Astrocyte (in vitro differentiated cells and primary cell): ENCODE measurements at places on chromosomes 16 and 17.

GRCh38 chr16:53925107-53925410 lies 221.1 kb downstream of the FTO start:
- DNase-seq: no peak

GRCh38 chr16:30996324-30996984 lies 11.4 kb downstream of the HSD3B7 start:
- DNase-seq: no peak

DNA sequence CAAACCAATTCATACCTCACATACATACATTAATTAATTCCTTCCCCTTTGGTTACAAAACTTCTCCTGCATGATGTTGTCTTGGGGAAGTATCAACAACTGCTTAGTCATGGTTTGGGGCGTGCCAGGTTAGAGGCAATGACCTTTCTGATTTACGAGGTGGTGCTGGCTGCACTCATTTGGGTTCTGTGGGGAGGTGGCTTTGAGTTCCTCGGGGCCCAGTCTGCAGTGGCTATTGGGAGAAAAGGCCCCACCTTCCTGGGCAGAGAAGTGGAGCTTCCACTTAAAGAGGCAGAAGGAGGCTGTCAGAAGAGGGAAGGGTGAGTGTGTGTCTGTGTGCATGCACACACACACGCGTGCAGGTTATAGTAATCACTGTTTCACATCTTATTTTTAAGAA lies 10.2 kb upstream of the ETV4 start:
- no peak for DNase-seq

DNA sequence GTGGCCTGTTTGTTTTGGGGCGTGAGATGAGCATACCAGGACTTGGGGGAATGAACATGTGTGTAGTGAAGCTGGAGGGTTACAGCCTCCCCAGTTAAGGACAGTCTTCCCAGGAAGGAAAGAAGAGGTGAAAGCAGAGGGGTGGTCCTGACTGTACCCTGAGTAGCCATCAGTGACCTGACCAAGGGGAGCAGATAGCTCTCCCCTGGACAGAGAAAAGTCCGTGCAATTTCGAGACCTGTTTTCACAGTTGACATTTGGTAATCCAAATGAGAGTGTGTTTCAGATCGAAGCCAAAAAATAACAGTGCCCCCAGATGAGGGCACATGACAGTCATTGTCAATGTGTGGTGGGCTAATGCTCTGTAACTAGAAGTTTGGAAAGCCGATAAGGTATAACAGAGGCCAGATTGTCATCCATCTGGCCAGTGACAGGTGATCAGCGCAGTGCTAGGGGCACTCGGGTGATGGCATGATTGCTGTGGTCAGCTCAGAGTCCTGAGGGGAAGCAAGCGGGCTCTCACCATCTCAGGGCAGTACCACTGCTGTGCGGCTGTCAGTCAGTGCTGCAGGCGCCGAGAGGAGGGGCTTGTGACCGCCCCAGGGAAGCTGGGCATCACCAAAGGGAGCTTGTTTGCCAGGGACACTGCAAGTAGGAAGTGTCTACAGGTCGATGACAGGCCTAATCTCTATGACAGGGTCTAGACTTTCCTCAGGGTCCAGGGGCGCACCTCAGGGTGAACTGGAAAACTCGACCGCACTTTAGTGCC lies 1.1 kb upstream of the NME2 start:
- DNase-seq: no peak

- no peak for DNase-seq
Measured at GRCh38 chr17:49089094-49089493, 43.5 kb upstream of the B4GALNT2 start.

GRCh38 chr16:18050777-18051176 lies 285.8 kb downstream of the NPIPA8 start:
- DNase-seq: no peak

- no peak for DNase-seq
Measured at GRCh38 chr17:15931394-15931793, 13.5 kb upstream of the ADORA2B start.

GRCh38 chr17:72732893-72733618 lies 359.4 kb downstream of the SLC39A11 start:
- DNase-seq: no peak

DNA sequence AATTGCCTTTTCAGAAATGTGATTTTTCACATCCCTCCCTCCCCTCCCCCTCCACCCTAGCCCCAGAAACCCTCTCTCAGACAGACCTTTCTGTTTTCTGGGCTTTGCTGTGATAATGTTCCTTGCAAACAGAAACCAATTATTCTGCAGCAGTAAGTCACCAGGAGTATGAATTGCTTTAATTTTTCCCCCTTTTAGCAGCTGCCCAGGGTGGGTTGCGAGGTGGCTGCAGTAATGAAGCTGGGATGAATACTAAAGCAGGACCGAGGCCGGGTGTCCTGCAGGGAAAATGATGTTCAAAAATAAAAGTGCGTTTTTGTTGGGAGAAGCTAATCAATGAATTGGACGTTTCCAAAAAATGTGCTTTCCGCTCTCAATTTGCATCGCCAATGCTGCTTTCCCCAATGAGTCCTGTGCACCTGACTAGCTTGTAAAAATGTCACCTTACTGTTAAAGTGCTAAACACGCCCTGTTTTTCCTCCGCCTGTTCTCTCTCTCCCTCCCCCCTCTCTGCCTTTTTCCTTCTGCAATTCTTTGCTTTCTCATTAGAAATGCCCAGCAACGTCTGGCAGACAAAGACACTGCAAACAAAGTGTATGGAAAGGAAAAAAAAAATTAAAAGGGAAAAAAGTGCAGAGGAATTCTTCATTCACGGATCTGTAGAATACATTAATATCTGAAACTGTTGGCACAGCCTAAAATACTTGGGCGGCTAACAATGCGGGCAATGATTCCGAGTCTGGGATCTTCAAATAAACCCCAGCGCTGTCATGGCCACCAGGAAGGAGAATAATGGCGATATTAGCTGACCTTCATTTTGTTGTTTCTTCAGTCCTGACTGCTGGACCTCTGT lies 244.1 kb downstream of the STX8 start:
- DNase-seq: peak; percentile 9

DNA sequence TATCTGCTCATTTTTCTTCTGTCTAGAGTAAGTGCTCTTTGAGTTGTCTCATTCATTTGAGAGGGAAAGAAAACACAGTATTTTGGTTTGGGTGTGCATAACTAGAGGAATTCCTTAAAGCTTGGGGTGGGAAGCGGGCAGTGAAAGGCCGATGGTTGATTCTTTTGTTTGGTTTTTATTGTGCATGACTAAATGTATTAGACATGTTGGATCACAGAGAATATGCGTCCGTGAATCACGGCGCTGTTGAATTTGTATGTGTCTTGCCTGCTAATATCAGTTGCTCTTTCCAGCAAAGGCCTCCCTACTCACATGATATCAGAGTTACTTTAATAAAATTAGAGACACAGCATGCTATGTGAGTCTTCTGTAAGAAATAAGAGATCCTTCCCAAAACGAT lies 180.0 kb downstream of the CHD9NB start:
- no peak for DNase-seq

GRCh38 chr16:86939609-86940008 lies 361.3 kb downstream of the FOXL1 start:
- DNase-seq: no peak

DNA sequence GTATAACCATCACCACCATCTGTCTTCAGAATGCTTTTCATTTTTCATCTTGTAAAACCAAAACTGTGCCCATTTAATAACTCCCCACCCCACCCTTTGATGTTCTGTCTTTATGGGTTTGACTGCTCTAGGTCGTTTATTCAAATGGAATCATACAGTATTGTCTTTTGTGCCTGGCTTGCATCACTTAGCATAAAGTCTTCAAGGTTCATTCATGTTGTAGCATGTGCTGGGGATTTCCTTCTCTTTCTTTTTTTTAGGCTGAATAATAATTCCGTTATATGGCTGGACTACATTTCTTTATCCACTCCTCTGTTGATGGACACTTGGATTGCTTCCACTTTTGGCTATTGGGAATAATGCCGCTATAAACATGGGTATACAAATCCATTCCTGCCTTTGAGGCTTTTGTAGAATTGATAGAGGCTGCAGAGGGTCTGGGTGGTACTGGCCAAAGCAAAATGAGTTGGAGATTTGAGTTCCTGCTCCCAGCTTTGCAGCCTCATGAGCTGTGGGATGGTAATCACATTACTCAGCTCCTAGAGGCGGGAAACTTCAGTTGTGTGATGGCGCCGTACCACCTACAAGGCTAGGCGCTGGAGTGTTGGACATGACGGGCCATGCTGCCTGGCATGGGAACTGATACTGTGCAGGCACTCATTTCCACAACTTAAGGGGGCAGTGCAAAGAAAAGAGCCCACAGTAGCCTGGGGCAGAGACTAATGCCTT lies 64.8 kb downstream of the CLEC16A start:
- DNase-seq: no peak

- DNase-seq: no peak
Measured at GRCh38 chr17:45451131-45451530, 18.5 kb upstream of the ARHGAP27 start.

- no peak for DNase-seq
Measured at GRCh38 chr17:63150490-63150889, 184.5 kb downstream of the TANC2 start.

DNA sequence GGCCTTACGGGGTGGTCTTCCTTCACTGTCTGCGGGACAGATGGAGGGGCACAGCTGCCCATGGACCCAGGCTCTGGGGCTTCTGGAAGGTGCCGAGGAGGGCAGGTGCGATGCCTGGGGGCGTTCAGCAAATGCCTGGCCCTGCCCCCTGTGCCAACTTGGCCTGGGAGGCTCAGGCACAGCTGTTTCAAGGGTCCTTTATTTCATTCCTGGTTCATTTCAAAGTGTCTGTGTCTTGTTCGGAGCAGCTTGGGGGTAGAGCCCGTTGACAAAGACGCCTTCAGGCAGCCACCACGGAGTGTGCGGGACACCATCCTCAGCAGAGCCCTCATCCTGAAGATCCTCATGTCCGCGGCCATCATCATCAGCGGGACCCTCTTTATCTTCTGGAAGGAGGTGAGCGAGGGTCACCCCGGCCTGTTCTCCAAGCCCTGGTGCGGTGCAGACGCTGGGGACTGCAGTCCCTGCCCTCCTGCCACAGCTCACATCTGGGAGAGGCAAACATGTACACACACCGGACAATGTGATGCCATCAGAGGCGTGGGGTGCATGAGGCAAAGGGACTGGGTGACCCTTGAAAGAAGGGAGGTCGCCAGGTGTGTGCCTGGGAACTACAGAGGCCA lies 43.9 kb downstream of the MEAK7 start:
- DNase-seq: no peak

DNA sequence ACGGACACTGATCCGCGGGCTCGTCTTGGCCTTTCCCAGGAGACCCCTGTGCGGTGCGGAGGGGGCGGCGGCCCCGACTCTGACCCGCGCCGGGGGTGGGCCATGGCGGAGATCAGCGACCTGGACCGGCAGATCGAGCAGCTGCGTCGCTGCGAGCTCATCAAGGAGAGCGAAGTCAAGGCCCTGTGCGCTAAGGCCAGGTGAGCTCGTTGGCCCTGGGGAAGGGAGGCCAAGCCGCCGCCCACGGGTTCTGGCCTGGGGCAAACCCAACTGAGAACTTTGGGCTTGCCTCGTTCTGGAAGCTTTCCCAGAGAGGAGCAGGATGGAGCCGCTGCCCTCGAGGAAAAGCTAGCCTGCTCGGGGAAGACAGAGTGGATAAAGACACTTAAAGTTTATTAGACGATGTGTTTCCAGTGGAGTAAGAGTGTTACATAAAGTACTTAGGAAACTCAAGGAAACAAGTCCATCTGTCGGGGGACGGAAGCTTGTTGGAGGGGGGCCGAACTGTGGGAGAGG lies 540 bp downstream of the PPP4C start:
- no peak for DNase-seq
